ENCODE measurements at places on chromosomes 2 and 18.

GRCh38 chr2:230920167-230920566 lies 4.9 kb downstream of the GPR55 start:
- DNase-seq = no peak

GRCh38 chr2:45568935-45569334 lies 42.1 kb downstream of the SRBD1 start:
- no peak for DNase-seq

DNA sequence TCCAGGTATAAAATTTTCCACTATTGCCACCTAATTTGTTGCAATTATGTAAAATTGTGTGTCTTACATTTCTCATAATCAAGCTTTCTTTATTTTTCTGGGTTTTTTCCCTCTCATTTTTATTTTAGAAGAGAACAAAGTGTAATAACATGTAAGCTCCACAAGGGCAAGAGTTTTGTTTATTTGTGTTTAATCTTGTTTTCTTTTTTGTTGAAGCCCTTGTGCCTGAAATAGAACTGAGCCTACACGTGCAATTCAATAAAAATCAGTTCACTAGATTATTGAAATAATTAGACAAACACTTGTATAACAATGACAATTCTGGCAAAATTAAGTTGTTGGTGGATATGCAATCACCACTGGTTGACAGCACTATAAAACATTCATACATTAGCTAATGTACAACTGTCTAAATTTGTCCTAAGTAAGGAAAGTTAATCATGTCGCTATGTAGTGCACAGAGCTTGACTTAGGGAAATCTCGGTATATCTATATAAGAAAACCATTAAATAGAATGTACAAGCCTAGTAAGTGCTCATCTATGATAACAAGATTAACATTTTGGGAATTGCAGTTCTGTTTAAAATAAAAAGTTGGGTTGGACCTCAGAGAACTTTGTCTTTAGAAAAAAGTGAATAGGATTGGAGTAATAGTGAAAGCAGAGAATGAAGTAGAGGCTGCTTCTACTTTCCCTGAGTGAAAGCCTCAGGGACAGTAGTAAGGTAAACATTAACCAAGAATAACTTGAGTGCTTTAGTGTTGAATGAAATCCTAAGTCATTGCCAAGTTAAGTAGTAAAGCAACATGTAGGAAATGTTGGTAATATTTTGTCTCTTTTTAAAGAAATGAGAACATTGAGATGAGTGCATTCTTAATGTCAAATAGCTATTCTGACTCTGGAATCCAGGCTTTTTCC lies 37.4 kb upstream of the NOL4 start:
- DNase-seq = no peak

DNA sequence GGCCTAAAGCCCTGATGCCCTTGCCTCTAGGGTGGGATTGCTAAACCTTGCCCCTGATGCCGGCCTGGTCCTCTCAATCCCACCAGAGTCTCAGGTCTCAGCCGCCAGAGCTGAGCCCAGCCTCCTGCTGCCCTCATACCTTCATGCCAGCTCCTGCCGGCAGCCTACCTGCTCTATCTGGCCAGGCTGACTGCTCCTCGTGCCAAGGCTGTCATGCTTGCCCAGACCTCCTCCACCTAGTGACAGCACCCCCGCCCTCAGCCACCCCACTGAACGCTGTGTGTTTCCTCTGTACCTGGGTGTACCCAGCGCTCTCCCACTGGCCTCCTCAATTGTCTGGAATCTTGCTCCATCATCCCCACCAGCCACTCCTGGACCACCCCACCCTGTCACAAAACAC lies 120.1 kb downstream of the CACNB4 start:
- DNase-seq = no peak

- no peak for DNase-seq
Observed at GRCh38 chr2:153488072-153488471, 9.5 kb upstream of the RPRM start.

GRCh38 chr2:222239091-222239490 lies 59.7 kb downstream of the PAX3 start:
- no peak for DNase-seq

DNA sequence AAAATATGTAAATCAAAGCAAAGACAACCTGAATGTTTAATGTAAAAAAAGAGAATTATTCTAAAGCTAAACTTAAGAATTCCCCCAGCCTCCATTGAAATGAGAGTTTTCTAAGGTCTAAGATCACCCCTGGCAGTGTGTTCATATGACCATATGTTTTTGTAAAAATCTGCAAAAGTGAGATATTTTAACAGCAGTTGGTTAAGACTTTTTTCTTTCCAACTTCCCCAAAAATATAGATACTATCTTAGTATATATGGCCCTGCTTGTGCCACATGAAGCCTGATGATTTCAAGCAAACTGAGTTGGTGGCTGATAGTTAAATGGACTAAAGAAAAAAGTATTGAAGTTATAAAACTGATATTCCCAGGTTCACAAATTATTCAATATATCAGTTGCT lies 35.4 kb downstream of the ZNF804A start:
- DNase-seq = no peak

DNA sequence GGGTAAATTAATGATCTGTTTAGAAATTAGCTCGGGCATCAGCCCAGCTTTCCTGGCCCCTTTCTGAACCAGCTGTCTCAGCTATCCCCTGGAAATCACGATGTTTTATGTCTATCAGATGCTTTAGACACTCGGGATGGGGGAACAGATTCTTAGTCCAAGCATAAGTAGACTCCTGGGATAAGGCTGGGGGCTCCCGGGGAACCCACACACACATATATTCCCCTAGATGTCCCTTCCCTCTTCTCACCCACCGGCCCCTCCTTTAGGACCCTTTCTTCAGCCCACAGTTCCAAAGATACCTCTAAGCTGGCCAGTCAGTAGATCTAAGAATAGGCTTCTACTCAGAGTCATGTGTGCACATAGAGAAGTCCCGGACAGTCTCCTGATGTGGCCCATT lies 151.5 kb upstream of the COPS8 start:
- no peak for DNase-seq

GRCh38 chr18:47929681-47930198 lies 719 bp downstream of the SMAD2 start:
- DNase-seq = no peak

DNA sequence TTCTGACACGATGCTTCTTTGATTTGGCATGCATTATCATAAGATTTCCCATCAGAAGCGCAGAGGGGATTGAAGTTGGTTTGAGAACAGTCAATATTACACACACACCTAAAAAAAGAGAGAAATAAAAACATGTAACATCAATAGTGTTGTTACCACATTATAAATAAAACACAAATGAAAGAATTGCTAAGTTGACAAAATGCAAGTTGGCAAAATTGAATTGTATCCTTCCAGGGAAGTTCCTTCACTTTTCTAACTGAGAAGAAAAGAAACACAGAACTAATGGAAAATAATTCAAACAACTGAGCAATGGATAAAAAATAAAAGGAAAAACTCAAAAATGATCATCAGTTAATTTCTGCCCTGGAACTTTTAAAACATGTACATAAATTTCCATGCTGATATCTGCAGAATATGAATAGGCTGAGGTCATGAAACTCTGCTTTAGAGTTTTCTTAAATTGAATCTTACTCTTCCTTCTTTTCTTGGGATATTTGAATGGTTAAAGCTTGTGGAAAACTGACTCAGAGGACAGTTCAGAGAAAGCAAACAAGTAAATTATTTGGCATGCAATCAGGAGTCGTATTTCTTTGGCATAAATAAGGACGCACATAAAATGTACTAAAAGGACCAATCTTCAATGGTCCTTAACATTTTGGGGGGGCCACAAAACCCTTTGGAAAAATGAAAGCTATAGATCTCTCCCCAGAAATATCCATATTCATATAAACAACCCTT lies 152.4 kb upstream of the CAVIN2 start:
- no peak for DNase-seq

GRCh38 chr18:25075783-25076182 lies 276.2 kb downstream of the ZNF521 start:
- DNase-seq = no peak

- no peak for DNase-seq
Observed at GRCh38 chr2:162795312-162795711, 43.3 kb downstream of the KCNH7 start.

GRCh38 chr2:136131484-136131960 lies 13.6 kb upstream of the CXCR4 start:
- no peak for DNase-seq

DNA sequence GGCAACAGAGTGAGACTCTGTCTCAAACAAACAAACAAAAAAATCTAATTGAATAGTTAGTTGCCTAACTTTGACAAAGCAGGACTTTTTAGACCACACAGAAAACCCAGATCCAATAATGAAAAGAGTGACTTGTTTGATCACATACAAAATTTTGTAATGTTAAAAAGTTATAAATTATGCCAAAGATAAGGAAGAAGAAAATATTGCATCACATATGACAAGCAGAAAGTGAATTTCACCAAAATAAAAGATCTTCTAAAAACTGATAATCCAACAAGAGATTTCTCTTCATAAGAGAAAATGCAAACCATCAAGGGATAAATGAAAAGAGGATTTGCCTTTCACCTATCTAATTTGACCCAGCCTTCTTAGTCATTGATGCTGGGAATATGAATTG lies 2.8 kb upstream of the RMP24 start:
- no peak for DNase-seq

GRCh38 chr2:146817613-146818012 lies 1027.2 kb upstream of the ACVR2A start:
- DNase-seq = no peak

DNA sequence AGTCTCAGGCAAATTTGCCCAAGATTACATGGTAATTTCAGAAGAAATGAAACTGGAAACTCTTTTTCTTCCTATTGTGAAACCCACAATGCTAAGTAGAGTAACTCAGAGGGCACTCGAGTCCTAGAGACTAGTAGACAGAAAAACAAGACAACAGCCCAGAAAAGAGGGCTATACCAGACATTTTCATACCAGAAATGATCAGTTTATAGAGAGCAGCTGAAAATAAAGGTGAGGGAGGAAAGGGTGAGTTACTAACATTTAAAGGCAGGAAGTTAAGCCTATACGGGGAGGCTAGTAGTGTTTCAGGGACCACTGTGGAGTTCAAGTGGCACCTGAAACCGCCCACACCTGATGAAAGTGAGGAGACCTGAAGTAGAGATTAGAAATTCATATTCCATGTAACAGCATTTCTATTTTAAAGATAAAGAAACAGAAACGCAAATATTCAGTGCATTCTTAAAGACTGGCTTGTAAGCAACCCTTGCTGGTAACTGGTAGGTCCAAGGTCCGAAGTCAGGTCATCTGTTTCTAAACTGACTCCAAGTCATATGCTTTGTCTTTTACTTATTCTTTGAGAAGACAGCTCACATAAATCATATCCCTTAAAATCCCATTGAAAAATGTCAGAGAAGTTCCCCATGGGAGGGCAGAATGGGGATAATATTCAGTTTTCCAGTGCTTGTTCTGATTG lies 145.1 kb upstream of the ITGB6 start:
- DNase-seq = no peak

- DNase-seq = no peak
Observed at GRCh38 chr2:73979686-73980085, 5.0 kb upstream of the TET3 start.

DNA sequence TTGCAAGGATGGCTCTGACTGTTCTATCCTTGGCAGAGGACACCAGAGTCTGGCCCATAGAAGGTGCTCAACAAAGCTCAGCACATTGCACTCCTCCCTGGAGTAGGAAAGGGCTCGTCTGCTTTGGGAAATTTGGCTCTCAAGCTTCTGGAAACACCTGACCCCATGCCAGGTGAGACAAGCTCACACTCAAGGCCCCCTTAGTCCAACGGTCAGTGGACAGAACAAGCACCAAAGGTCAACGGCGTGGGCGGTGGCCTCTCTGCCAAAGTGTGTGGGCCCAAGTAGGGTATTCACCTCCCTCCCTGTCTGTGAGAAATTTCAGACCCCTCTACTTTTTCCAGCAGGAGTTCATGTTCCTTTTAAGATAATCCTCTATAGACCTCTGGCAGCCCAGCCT lies 2.0 kb upstream of the STEAP3 start:
- no peak for DNase-seq

DNA sequence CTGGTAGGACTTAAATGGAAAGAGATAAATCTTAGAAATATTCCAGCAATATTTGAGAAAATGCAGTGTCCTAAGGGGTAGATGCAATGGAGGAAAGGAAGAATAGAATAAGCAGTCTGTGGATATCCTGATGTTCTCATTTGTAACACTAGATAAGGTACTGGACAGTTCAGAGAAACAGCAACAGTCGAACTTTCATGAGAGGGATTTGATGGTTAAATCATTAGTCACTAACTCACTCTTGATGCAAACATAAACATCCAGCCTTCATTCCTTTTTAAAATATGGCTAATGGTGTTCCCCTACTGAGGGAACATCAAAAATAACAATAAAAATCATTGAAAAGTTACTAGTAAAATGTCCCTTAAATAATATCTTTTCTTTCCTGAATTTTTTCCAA lies 211.4 kb upstream of the SLC39A10 start:
- DNase-seq = no peak

DNA sequence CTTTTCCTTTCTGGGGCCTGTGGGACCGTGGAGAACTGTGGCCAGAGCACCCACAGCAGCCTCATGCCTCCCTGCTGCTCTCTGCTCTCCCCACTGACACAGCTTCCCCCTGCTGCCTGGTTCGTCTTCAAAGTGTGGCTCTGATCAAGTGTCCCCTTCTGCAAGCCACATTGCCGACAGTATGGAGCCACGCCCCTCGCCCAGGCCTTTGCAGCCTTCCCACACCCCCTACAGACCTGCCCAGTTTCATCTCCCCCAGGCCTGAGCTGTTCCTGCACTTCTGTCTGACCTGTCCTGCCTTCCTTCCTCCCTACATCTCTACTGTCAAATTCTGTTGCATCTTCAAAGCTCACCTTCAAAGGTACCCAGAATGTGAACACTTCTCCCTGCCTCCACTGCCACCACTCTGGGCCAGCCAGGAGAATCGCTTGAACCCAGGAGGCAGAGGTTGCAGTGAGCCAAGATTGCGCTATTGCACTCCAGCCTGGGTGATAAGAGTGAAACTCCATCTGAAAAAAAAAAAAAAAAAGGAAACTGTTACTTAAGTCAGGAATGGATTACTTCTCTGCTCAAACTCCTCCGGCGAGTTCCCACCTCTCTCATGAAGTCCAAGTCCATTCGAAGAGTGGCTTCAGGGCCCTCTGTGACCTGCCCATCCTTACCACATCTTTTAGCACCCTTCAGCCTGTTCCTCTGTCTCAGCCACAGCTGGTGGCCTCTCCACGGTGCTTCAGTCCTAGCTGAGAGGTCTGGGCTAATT lies 29.0 kb upstream of the CATIP start:
- no peak for DNase-seq

- DNase-seq = no peak
Observed at GRCh38 chr2:172249986-172250385, 147.3 kb upstream of the DLX2 start.

- no peak for DNase-seq
Observed at GRCh38 chr2:38709567-38710194, 41.5 kb downstream of the SRSF7 start.

DNA sequence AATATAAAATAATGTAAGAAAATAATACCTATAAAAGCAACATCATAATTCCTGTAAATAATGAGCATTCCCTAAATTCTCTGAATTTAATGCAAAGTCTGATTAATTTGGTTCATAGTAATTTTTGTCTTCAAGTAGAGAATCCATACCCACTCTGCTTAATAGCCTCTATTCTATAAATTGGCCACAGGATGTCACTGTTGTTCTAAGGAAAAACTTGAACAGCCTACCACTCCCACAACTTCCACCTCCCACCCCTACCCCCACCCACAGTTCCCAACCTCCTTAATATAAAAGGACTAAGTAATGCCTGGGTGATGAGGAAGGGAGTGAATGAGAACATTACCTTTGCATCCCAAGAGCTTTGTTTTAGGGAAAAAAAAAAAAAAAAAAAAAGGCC lies 27.2 kb upstream of the BBS5 start:
- no peak for DNase-seq

- DNase-seq = no peak
Observed at GRCh38 chr2:165905269-165905668, 48.3 kb downstream of the TTC21B start.
